ENCODE measurements at places on chromosomes 7 and 10.

GRCh38 chr10:15341502-15342128, 29.5 kb downstream of the FAM171A1 start:
- no peak for DNase-seq

DNA sequence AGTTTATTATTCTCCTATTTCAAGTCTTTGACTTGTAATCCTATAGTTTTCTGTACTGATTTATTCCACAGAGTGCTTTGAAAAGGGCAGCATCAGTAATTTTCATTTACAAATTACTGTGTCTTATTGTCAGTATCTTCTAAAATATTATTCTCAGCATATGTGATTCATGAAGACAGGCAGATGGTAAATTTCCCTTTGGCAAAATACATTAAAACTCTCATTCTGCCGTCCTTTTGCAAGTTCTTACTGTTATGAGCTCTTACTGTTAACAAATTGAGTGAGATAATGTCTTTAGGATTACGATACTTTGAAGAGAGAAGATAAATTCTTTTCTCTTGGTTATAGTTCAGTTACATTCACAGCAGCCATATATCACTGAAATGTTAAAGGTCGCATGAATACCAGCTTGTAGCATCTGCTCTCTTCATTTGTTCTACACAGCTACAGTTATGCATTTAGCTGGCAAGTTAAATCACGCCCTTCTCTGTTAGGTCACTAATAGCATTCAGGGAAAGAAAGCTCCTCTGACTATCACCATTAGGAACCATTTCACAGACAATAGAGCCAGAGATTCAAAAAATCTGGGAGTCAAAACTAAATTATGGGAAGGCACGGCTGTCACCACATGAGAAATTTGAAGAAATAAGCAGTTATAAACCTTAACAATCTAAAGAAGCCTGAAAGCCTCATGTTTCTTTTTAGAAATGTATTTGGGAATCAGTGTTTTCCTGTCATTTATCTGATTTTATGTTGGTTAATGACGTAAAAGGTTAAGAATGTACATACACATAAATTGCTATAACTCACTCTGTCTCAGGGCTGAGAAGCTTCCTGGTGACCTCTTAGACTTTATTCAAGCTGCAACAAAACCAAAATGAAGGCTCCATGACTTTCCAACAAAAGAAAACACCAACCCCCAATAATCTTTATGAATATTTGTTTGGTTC, 109.6 kb upstream of the SP4 start:
- DNase-seq, result no peak

GRCh38 chr7:79673969-79674368, 220.5 kb upstream of the MAGI2 start:
- no peak for DNase-seq

DNA sequence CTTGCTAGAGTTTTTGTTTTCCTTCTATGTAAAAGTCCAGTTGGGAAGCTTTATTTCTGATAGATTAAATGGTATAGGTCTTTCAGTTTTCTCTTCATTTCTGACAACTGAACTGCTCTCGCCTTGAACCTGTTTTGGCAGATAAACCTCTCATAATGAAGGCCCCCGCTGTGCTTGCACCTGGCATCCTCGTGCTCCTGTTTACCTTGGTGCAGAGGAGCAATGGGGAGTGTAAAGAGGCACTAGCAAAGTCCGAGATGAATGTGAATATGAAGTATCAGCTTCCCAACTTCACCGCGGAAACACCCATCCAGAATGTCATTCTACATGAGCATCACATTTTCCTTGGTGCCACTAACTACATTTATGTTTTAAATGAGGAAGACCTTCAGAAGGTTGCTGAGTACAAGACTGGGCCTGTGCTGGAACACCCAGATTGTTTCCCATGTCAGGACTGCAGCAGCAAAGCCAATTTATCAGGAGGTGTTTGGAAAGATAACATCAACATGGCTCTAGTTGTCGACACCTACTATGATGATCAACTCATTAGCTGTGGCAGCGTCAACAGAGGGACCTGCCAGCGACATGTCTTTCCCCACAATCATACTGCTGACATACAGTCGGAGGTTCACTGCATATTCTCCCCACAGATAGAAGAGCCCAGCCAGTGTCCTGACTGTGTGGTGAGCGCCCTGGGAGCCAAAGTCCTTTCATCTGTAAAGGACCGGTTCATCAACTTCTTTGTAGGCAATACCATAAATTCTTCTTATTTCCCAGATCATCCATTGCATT, 27.1 kb downstream of the MET start:
- no peak for DNase-seq

DNA sequence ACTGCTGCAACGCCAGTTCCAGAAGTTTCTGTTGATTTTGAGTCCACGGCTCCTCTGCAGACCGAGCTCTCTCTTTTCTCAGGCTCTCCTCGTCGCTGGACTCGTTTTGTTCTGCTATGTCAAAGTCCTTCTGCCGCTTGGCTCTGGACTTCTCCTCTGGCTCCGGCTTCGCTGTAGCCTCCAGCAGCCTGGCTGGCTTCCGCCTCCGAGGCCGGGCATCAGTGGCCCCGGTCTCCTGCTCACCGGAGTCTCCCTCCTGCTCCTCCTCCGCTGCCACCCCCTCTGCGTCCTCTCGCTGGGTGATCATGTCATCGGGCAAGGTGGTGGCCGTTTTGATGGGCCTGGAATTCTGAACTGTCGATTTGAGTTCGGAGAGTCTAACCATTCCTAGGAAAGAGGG, 225.2 kb downstream of the MLLT10 start:
- no peak for DNase-seq

DNA sequence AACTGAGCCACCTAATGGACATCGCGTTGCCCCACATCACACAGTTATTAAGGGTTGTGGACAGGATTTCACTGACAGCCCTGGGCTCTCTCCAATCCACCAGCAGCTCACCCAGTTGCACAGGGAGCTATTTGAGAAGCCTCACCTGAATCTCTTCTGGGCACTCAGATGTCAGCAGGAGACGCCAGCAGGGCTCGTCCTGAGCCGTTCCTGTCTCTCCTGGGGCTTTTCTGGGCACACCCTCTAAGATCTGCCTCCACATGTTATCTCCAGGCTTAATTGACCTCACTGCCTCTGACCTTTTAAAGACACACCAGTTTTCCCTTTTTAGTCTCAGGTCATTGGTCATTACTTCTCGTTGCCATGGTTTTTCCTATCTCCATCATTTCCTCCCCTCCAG, 63.0 kb downstream of the GRID1 start:
- DNase-seq, result no peak

GRCh38 chr10:31072451-31072850, 40.8 kb upstream of the ZNF438 start:
- DNase-seq, result no peak

DNA sequence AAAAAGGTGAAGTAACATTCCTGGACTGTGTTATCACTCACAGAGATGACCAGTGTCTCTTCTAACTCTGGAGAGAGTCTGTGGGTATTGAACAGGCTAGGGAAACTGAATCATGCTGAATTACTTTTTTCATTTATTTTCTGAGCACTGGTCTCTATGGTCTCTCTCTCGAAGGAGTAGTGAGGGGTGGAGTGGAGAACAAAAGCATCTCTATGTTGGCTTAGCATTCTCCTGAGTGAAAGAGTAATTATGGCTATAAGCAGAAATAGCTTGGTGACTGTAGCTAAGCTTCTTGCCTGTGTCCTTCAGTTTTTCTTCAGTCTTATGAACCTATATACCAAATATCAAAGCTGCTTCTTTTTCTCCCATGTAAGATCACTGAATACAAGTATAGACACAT, 64.6 kb upstream of the PTN start:
- no peak for DNase-seq

- no peak for DNase-seq
Observed at GRCh38 chr10:49009199-49009979, 69.7 kb upstream of the LRRC18 start.

DNA sequence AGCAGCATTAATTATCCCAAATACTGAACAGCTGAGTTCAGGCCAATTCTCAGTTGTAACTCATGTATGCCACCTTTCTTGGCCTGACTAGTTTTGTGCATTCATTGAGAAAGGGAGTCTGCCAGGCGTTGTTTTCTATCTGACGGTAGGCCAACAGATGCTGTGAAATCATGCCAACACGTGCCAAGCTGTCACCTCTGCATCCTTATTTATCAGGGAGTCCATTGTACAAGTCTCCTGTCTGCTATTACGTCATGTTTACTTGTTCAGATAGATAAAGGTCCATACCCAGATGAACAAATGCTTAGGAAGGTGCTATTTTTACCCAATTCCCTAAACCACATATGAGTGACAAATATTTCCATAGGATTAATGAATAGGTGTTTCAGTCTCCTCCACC, 127.2 kb upstream of the CDK6 start:
- no peak for DNase-seq

DNA sequence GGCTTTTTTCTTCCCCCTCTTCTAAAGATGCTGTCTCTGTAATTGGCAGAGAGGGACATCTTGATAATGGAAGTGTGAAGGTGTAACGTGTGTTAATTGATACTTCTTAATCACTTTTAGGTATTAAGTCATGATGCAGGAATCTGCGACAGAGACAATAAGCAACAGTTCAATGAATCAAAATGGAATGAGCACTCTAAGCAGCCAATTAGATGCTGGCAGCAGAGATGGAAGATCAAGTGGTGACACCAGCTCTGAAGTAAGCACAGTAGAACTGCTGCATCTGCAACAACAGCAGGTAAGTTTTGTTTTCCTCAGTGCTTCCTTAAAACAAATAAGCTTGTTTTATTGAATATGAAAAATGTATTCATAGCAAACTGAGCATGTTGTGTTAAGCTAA, 11.8 kb downstream of the FOXP2 start:
- no peak for DNase-seq

- no peak for DNase-seq
Observed at GRCh38 chr7:151964951-151965350, 8.7 kb downstream of the GALNTL5 start.

DNA sequence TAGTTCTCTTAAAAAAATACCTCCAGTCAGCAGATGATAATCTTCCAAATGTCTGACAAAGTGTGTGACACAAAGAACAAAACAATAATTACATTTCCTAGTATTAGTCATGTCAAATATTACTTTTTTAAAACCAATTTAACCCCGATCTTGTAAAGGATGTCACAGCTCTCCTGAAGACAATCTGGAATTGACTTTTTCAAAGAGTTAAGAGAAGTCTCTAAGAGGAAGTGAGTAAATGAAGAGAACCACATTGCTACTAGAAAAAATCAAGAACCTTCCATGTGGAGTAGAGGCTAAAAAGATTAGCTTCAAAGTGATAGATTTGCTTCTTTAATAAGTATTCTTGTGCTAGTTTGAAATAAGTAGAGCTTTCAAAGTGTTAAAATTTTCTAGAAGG, 218.2 kb upstream of the IMMP2L start:
- DNase-seq, result no peak

- DNase-seq, result peak; percentile 24
Observed at GRCh38 chr7:43764039-43764761, 5.7 kb downstream of the BLVRA start.

DNA sequence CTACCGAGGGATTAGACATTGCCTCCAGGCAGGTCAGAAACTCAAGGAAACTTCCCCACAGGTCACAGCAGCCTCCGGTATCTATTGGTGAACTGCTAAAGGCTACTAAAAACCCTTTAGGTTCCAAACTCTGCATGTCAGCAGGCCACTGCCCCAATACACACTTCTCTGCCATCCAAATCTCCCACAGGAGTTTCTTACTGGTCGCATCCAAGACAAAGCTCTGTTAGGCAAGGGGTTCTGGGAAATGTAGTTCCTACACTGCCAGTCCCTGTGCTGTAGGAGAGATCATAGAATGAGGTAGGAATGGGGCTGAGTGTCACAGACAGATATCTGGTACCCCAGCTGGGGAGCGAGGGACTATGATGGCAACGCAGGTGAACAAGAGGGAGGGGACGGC, 757.0 kb upstream of the C7orf33 start:
- no peak for DNase-seq

DNA sequence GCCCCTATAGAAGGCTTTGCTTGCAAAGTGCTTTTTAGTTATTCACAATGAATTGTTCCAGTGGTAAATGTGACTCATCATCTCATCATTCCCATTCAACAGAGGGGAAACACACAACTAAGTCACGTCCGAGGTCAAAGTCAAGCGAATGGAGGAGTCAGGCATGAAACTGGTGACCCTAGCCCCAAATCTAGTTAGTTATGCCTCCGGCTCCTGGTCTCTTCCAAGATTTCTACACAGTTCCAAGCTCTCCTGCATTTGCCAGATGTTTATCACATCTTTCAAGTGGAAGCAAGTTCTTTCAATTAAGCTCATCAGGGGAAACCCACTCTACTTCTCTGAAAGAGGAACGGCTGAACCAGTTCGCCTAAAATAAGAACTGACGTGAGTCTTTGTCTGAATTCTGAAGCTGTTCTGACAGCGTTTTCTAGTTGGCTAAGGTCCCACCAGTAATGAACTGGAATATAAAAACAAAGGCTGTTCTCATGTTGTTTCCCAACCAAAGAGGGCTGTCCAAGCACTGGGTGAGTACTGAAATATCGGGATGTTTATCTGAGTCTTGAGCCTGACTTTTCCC, 140.9 kb upstream of the NRBF2 start:
- no peak for DNase-seq

DNA sequence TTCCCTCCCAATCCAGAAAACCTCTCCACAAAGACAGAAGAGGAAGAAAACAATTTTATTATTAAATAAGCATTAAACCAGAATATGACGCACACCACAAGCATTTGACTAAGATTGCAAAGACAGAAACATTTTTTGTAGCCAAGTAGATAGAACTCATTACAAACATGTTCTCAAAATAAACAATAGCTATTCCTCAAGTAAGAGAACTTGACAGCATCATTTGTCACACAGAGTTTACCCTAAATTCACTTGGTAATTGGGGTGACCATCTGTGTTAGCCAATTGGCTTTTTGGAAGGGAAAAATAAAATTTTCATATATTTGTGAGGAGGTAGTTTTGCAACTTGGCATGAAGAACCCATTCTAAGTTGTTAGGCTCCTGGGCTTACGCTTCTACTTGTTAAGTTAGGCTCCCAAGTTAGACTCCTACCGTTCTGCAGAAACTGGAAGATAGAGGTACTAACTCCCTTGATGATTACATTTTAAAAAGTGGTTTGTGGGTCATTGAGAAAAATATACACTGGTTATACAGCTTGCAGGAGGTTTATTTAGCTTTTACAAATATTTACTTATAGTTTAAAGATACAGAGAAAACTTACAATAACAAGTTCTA, 618.6 kb upstream of the CNTNAP2 start:
- DNase-seq, result no peak

GRCh38 chr7:138164804-138165203, 88.5 kb downstream of the AKR1D1 start:
- no peak for DNase-seq

GRCh38 chr7:123604739-123605138, 3.1 kb downstream of the ASB15 start:
- no peak for DNase-seq

GRCh38 chr7:124762611-124763143, 2.9 kb downstream of the GPR37 start:
- DNase-seq, result no peak

DNA sequence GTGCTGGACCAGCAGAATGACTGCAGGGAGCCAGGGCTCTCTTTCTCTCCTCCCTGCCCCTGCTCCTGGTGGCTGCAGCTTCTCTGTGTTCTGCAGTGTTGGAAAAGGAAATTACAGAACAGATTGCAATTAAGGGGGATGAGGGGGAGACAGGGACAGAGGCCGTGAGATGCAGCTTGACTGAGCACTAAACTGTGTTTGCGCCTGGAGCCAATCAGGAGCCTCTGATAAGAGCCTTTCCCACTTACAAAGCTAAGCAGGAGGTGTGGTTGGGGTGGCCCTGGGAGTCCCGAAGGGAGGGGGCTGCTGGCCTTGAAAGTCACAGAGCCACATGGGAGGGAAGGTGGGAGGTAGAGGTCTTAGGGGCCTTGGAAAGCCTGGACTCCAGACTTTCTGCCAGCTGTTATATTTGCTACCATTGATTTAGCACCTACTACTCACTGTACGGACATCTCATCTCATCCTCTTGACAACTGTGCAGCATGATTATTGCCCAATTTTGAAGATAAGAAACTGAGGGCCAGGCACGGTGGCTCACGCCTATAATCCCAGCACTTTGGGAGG, 26.7 kb downstream of the TRIM8 start:
- DNase-seq, result no peak

Data from stimulated activated CD8-positive, alpha-beta memory T cell treated with anti-CD3 and anti-CD28 coated beads, Interleukin-7, amount 100 ng/mL, for 4 hours (primary cell).